NCI-H526 treated with DMSO at 0.1 percent for 48 hours (cell line): ENCODE measurements at places on chromosomes 7 and 10.

GRCh38 chr10:76778914-76779795 lies 858.5 kb downstream of the KCNMA1 start:
- no peak for DNase-seq

DNA sequence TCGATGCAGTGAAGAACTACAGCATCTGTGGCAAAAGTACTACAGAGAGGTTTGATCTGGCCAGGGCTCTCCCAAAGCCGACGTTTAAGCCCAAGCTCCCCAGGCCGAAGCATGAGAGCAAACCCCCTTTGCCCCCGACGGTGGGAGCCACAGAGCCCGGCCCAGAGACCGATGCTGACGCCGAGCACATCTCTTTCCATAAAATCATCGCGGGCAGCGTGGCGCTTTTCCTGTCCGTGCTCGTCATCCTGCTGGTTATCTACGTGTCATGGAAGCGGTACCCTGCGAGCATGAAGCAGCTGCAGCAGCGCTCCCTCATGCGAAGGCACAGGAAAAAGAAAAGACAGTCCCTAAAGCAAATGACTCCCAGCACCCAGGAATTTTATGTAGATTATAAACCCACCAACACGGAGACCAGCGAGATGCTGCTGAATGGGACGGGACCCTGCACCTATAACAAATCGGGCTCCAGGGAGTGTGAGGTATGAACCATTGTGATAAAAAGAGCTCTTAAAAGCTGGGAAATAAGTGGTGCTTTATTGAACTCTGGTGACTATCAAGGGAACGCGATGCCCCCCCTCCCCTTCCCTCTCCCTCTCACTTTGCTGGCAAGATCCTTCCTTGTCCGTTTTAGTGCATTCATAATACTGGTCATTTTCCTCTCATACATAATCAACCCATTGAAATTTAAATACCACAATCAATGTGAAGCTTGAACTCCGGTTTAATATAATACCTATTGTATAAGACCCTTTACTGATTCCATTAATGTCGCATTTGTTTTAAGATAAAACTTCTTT lies 2.3 kb downstream of the LRRTM3 start:
- DNase-seq: no peak

DNA sequence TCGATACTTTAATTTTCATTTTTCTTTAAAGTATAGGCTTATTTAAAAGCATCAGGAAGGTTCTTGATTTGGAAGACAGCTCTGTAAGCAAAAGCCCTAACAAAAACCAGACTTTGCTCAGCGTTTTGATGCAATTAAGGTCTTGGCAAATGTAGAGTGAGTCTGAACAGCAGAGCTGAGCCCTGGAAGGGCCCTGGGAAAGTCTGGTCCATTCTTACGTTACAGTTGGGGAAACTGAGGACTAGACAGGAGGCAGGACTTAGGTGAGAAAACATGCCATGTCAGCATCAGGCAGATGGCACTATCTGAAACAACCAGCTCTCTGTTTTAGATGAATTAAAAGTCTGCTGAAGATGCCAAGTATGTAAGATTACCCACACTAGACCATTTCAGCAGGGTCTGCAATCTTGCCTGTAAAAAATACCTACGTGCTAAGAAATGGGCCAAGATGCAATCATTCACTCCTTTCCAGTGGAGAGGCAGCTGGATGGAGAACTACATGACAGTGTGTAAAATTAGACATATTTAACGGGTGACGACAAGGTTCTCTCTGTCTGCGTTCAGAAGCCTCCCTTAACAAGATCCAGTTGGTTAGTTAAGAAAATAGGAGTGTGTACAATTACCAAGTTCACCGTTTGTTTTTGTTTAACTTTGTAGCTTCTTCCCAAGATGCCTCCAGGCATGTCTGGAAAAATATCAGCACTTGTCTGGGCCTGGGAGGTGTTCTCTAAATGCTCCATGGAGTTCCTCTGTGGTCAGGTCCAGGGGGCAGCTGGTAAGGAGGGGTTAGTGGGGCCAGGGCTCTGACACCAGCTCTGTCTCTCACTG lies 502.3 kb upstream of the ZMIZ1 start:
- no peak for DNase-seq

GRCh38 chr7:40859076-40859475 lies 724.3 kb downstream of the SUGCT start:
- no peak for DNase-seq

DNA sequence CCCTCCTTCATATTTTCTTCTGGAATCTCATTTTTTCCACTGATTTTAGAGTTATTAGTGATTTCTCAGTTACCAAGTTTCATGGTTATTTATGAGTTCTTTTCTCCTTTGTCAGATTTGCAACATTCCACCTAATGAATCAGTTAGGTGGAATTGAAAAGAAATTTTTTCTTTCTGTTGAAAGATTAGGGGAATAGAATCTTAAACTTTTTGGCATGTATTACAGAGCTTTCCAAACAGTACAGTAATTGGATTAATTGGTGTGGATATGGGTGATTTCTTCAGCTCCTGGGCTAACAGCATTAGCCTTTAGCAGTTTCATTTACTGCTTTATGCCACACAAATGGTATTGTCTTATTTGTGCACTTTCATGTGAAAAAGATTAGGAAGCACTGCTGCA lies 17.0 kb downstream of the STAM start:
- no peak for DNase-seq

GRCh38 chr10:72417971-72418370 lies 63.3 kb upstream of the DNAJB12 start:
- no peak for DNase-seq

DNA sequence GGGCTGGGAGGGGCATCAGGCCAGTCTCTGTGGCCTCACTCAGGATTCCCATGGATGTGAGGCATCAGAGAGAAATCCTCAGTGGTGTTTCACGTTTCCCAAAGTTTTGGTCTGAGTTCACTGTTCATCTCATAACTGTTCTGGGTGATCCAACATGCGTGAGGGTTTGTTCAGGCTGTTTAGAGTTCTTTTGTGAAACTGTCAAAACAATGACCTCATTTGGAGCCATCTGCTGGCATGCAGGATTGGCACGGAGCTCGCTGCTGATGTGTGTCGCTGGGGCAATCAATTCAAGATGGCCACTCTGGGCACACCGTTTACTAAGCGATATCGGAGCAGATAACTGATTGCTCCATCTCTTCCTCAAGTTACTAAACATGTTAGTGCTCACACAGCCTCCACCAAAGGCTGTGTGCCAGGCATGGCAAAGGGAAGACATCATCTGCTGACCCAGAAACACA lies 365.6 kb downstream of the WDR11 start:
- DNase-seq: no peak

GRCh38 chr10:64261676-64262075 lies 740.5 kb downstream of the REEP3 start:
- no peak for DNase-seq

GRCh38 chr7:122949186-122949585 lies 46.3 kb downstream of the TAS2R16 start:
- DNase-seq: no peak

DNA sequence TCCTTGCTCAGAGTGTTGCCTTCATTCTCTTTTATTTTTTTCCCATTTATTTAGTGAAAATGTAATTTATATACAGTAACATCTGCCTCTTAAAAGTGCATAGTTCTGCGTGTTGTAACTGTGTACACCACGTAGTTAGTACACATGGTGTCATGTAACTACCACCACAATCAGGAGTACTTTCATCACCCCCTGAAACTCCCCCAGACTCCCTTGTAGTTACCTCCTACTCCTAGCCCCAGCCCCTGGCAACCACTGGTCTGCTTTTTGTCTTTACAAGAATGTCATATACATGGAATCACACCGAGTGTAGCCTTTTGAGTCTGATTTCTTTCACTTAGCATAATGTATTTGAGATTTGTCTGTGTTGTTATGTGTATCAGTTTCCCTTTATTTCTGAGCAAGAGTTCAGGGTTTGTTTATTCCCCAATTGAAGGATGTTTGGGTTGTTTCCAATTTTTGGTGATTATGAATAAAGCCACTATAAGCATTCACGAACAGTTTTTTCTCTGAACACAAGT lies 50.6 kb downstream of the GRK5 start:
- no peak for DNase-seq

DNA sequence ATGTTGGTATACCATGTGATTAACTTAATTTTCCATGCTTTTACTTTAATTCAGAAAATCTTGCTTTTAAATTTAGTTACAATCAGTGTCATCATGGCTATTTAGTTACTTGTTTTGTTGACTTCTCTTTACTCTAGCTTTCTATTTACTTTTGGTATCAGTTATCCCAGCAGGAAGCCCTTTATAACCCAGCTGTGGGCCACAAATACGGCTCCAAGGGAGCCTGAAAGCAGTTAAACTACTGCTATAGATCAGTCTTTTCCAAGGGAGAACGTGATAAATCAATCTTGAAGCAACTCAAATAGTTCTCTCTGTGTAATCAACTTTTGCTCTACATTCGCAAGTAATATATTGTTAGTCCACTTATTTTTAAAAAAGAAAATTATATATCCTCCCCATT lies 287.4 kb downstream of the CACNA2D1 start:
- no peak for DNase-seq

- DNase-seq: no peak
Measured at GRCh38 chr7:14001139-14001538, 11.7 kb upstream of the ETV1 start.

- DNase-seq: no peak
Measured at GRCh38 chr10:7952266-7952665, 102.2 kb upstream of the GATA3 start.
